ENCODE measurements at places on chromosomes 3 and 15.

DNA sequence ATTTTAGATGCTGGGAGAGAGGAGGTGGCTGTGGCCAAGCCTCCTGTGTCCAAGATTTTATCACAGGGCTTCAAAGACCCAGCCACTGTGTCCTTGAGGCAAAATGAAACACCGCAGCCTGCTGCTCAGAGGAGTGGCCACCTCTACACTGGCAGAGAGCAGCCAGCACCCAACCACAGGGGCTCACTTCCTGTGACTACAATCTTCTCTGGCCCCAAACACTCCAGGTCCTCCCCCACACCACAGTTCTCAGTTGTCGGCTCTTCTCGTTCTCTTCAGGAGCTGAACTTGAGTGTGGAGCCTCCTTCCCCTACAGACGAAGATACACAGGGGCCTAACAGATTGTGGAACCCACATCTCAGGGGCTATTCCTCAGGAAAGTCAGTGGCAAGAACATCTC is 45.6 kb downstream of the CDAN1 start:
- DNase-seq: no peak

GRCh38 chr15:83061680-83062079 is 5.4 kb downstream of the BTBD1 start:
- DNase-seq: no peak

GRCh38 chr15:32987067-32987466 is 207.4 kb downstream of the FMN1 start:
- no peak for DNase-seq

- DNase-seq: no peak
Observed at GRCh38 chr15:95793231-95793630, 537.3 kb upstream of the NR2F2 start.

DNA sequence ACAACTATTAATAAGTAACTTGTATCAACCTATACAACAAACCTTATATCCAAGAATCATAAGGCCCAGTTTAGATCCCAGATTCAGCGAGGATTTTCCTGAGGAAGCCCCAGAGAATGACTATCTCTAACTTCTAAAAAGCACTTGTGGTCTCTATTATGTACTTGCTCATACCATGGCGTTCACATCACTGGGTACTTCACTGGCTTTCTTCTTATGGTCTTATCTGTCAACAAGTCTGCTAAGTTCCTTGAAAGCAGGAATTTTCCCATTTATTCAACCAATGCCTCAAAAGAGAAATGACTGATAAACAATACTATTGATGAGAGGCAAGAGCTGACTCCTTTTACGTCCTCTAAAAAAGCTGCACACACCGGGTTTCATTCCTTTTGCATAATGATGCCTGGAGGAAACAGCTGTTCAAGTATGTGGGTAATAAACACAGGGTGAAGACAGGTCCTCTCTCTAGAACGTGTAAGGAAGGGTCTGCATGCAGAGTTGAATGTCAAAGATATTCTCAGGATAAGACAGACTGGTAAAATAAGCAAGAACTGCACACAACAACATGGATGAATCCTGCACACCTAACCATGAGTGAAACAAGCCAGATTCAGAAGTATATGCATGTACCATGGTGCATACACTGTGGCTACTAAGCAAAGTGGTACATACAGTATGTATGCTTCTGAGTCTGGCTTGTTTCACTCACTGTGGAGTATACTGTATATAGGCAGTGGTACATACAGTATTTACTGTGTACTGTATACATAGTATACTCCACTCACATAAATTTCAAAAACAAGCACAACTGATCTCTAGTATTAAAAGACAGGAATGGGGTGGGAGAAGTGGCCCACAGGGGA is 408.7 kb downstream of the SHQ1 start:
- DNase-seq: no peak

GRCh38 chr15:31262901-31263671 is 63.5 kb upstream of the KLF13 start:
- no peak for DNase-seq

DNA sequence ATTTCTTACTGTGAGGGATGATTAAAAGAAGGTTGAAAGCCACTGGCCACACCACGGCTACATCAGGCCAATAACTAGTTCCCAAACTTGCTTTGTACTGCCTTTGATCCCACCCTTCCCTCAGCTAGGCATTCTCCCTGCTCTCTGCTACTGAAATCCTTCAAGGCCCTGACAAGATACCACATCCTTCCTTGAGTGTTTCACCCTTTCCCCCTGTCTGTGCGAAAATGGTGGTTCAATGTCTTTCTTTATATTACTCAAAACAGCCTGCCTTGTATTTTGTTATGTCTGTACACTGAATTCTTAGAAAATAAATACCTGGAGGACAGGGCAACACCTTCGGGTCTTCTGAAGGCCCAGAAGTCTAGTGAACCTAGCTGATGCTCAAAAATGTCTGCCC is 932 bp upstream of the VPS8 start:
- DNase-seq: no peak

GRCh38 chr3:117562000-117562399 is 852.4 kb downstream of the TUSC7 start:
- DNase-seq: no peak

- DNase-seq: no peak
Observed at GRCh38 chr3:58629629-58630028, 36.9 kb downstream of the FAM3D start.

DNA sequence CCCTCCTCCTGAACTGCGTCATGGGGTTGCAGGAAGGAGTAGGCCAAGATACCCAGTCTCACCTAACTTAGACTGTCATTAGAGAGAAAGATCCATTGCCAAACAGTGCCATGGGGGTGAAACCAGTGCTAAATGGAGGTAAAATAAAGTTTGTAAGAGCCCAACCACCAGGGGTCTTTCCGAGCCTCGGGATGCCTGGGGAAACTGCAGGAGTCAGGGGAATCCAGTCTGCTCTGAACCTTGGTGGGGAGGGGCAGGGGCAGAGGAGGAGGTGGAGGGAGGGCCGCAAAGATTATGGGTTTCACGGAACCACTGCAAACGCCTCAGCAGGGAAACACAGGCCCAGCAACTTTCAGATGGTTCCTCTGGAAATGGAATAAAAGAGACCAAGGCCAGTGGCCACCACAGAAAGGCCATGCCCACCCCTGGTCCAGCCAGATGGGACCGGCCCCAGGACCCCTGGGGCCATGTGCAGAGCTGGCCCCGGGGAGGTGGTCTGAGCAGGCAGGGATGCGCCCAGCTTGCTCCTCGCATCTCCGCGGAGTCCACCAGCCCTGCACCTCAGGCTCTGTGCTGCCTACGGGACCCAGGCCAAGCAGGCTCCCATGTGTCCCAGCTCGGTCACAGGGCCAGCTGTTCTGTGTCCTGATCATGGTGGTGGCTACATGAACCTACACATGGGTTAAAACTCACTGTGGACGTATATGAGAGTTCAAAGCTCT is 19.8 kb upstream of the GP9 start:
- DNase-seq: no peak

- DNase-seq: no peak
Observed at GRCh38 chr15:25987638-25988037, 124.5 kb upstream of the ATP10A start.

- DNase-seq: peak; percentile 78
Observed at GRCh38 chr15:82850731-82851130, 41.3 kb downstream of the WHAMM start.

GRCh38 chr3:95002438-95003046 is 939.7 kb downstream of the NSUN3 start:
- no peak for DNase-seq

DNA sequence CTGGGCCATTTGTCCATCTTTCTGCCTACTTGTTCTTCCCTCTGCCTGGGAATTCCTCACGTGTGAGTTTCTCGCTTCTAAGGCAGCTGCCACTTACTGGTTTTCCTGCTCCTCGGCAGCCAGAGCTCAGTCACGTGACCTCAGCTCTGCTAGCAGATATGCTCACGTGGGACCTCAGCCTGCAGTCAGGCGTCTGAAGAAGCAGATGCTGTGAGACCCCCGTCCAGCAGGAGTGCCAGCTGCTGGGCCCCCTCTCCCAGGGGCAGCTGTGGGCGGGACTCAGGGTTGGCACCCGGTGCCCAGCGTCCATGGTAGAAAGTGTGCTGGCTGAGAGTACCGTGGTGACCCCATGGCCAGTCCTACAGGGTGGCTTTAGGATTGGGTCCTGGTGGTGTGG is 161.3 kb upstream of the TLE3 start:
- DNase-seq: peak; percentile 47

- DNase-seq: no peak
Observed at GRCh38 chr3:46960081-46960701, 16.4 kb downstream of the CCDC12 start.

DNA sequence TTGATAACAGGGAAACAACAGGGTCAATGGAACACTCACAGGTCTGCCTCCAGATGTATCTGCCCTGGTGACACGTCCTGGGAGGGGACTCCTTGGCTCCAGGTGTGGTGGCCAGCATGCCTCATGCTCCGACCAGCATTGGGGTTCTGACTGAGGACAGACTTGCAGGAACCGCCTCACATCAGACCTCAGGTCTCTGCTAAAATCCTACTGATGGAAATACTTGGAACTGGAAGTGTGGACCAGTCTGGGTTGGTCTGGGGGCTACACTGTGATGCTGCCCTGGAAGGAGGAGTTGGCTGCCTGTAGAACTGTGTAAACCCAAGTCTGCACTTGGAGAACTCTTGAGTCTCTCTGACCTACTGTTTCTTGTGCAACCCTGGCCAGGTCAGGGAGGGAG is 17.1 kb upstream of the KY start:
- no peak for DNase-seq

DNA sequence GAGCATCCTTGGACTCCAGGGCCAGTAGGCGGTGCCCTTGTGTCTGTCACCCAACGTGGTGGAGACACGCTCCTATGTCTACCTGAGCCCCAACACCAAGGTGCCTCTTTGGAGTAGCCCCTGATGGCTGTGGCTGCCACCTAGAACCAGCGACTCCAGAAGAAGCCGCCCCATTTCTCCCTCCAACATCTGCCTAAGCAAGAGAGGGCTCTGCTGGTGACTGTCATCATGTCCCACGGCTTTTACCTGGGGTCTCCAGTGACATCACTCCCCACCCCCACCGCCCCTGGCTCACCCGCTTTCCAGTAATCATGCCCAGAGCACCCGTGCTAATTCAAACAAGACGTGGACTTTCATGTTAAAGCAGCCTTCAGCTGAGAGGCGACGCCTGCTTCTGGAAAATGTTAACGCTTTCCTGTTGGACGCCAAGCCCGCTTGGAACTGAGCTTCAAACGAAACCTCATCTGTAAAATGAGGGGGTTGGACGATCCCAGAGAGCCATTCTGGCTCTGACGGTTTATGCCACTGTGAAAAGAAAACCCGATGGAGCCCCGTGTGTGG is 57.0 kb downstream of the ISG20 start:
- no peak for DNase-seq

GRCh38 chr15:77346245-77347036 is 73.5 kb downstream of the PEAK1 start:
- DNase-seq: no peak

GRCh38 chr3:105835606-105836005 is 33.2 kb downstream of the CBLB start:
- DNase-seq: peak; percentile 65

DNA sequence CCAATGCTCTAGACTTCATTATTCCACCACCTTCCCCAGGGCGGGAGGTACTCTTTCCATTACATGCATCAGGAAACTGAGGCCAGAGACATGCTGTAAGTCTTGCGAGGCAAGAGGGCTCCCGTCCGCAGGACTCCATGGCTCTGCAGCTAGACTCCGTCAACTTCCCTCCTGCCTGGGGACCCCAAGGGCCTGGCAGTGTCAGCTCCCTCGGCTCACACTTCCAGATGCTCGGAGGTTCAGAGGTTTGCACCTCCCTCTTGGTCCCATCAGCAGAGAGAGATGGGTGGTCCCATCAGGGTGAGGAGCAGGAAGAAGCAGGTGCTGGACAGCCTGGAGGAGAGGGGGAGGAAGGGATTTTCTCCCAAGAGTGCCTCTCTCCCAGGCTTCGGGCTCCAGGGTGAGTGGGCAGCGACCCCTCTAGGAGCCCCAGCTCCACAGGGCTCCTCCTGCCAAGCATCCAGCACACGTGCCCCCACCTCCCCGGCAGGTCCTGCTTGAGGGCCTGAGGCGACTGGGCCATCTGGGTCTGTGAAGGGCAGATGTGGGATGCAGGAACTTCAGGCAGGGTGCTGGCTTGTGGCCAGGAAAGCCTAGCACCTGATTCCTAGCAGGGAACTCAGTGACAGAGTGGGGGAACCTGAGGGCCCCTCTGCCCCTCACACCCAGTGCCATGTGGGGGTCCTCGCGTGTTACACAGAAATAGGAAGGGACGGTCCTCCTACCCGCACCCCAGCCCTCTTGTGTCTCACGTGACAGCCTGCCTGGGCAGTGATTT is 9.3 kb downstream of the PAK6 start:
- DNase-seq: no peak

DNA sequence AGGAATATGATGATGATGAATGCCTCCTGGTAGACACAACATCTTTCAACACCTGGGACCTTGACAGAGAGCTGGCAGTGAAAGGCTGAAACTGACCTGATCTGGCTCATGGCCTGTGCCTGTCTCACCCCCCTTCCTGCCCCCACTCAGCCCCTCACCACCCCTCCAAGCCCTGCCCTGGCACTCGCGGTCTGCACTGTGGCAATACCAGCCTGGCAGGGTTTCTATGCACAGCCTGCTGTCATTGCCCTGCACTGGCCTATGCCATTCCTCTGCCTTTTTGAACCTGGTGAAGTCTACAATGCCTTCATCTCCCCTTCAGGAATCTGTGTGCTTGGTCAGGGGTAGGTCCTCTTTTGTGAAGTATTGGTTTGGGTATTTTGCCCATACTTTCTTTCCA is 56.5 kb downstream of the ACAD9 start:
- peak; percentile 18 for DNase-seq

- no peak for DNase-seq
Observed at GRCh38 chr3:5645692-5646410, 458.3 kb downstream of the EDEM1 start.

- no peak for DNase-seq
Observed at GRCh38 chr3:88150371-88150770, 612 bp downstream of the C3orf38 start.
